ENCODE measurements at places on chromosomes 7 and 10.
A peak's percentile ranks its signal among the peaks of the same experiment; 100 is the strongest.

DNA sequence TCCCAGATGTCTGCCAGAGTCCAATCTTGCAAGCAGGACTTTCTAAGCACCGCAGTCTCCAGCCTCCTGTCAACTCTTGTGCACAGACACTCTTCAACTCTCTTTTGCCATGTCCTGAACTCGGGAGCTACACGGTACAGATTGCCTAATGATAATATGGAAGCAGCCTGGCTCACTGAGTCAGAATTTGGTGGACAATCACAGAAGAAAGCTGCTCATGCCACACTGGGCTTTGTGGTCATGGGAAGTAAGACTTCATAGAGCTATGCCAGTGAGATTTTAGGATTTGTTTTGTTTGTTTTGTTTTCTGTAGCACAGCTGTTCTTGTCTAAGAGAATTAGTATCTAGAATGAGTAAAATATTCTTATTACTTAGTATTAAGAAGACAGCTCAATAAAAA is 144.1 kb upstream of the PRSS58 start:
- no peak for DNase-seq

- no peak for DNase-seq
Measured at GRCh38 chr10:91969297-91969696, 45.7 kb downstream of the BTAF1 start.

GRCh38 chr10:71634531-71635164 is 84.9 kb downstream of the C10orf105 start:
- DNase-seq = no peak

DNA sequence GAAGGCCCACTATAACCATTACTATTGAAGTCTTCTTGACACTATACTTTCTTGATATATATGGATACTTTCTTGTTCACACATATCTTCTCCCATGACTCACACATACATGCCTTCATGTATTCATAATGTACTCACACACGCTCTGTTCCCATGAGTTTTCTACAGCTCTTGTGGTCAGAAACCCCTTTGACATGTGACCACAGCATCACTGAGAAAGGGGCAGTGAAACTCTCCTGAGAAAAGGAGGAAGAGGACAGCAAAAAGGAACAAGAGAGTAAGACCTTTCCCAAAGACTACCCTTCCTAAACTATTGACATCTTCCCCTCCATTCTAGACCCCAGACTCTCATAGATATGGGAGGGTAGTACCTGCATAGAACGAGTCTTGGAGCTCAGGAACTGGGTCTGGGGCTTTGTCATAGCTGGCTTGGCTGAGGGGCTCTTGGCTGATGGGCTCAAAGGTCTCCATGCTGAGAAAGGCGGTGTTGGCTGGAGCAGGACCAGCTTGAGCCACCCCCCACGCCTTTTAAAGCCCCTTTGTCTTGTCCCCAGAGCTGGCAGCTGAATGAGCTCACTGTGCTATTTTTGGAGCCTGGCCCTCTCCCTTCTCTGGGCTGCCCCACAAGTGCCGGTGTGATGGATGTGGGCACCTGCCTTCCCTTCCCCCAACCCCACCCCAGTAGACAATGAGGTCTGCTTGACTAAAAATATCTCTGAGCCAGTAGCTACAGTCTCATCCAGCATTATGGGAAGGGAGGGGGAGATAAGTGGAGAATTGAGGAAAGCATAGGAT is 5.1 kb downstream of the SYNPO2L start:
- no peak for DNase-seq

DNA sequence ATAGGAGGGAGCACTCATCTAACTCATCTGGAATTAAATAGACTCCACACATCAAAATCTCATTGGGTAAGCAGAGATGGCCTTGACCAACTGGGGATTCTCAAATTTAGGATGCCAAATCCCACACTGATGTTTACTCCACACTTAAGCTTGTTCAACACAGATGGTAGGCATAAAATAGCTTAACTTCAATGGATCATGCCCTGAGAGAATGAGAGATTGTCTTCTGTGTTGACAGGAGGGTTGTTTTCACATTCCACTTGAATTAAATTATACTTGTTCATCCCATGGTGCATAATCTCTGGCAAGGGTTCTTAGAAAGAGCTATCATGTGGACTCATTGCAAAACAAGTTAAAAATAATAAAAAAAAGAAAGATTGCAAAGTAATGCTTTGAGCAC is 391.4 kb downstream of the PLXDC2 start:
- no peak for DNase-seq

DNA sequence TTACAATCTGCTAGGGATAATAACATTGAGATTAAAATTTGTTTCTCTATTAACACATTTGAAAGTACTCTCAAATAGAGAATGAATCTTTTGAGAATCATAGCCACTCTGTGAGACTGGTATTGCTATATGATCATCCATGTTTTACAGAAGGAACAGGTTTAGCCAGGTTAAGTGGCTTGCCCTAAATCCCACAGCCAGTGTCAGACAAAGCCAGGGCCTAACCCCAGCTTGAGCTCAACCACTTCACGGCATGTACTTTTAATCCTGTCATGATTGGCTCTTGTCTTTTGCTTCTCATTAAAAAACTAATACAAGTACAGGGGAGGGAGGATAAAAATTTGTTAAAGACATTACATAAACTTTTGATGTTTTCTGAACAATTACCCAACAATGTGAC is 3.8 kb upstream of the ZNRF2 start:
- DNase-seq = no peak

- no peak for DNase-seq
Measured at GRCh38 chr7:8259586-8260222, 2.3 kb downstream of the ICA1 start.

GRCh38 chr10:92757066-92757710 is 67.4 kb downstream of the HHEX start:
- DNase-seq = peak; percentile 20

GRCh38 chr7:71716690-71717089 is 584.7 kb downstream of the GALNT17 start:
- DNase-seq = no peak

GRCh38 chr10:24882047-24882698 is 70.2 kb downstream of the PRTFDC1 start:
- no peak for DNase-seq

- DNase-seq = no peak
Measured at GRCh38 chr7:101315336-101315735, 6.3 kb downstream of the IFT22 start.

DNA sequence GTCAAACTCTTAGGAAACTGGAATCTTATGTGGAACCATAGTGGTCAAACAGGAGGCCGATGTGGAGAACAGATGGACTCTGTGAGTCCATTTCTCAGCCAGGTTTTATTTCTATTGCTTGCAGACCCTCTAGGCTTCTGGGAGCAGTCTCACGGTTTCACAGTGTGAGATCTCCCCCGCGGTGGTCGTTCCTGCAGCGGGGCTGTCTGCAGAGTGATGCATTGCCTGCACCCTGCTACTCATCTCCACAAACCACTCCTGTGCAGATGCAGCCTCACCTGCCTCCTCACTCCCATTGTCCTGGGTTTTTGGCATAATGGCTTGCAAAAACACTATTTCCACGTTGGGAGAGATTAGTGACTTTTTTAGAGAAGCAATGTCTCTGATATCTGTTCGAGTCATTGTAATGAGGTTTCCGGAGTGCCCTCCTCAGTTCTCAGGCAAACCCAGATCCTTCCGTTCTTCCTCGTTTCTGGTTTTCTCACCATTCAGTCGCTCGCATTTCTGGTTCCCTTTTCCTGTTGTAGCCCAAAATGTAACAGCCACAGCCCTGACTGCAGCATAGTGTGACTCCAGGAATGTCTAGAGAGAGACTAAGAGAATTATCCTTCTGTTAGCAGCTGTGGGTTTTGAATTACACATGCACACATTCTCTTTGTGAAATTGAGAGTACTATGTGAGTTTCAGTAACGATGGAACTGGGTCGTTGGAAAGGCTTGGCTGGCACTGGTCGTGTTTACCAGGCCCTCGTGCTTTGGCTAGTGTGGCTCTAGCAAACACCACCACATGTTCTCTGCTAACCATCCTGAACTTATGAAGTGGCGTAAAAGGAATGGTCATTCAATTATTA is 30.2 kb downstream of the ACADSB start:
- no peak for DNase-seq

DNA sequence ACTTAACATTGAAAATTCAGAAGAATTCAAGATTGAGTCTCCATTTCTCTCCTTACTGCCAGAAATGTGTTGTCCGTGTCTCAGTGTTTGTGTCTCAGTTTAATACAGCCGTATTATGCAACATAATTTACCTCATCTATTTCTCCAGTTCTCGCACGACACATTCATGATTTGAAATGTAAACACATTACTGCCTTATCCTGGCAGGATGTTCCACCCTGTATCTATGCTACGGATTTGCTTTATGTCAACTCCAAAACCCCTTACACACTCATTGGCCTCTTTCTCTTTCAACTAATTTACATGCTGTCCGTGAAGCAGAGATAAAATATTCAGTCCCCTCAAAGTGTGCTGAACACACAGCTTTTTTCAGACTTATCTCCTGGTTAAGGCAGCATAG is 653.7 kb upstream of the SEMA3D start:
- DNase-seq = no peak

- no peak for DNase-seq
Measured at GRCh38 chr10:113430634-113431397, 122.0 kb upstream of the HABP2 start.

DNA sequence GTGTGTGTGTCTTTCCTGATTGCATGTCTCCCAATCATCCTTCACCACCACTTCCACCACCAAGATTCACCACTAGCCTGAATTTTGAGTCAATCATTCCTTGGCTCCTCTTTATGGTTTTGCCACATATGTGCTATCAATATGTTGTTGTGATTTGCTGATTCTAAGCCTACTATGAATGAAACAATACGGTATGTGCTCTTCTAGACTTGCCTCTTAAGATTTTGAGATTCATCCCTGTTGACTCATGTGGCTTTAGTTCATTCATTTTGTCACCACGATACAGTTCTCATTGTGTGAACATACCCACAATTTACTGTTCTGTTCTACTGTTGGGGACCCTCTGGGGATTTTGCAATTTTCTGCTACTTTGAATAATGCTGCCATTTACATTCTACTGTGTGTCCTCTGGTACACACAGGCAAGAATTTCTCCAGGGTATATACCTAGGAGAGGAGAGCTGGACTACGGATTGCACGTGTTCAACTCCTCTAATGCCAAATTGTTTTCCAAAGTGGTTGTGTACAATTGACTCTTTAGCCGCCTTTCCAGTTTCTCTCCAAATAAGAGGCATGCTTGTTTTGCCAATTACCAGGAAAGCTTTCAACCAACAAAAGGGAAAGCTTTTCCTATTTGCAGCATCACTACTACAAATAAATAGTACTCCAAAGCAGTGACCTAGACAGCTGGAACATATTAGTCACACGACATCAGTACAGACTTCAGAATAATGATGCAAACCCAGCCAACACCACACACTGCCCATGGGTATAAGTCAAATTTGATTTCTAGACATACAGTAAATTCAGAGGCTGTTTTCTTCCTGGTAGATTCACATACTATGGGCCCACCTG is 30.0 kb downstream of the SGMS1 start:
- DNase-seq = no peak

GRCh38 chr10:132151951-132152505 is 34.7 kb upstream of the DPYSL4 start:
- DNase-seq = no peak

GRCh38 chr10:108757946-108758345 is 1165.4 kb downstream of the XPNPEP1 start:
- DNase-seq = no peak

DNA sequence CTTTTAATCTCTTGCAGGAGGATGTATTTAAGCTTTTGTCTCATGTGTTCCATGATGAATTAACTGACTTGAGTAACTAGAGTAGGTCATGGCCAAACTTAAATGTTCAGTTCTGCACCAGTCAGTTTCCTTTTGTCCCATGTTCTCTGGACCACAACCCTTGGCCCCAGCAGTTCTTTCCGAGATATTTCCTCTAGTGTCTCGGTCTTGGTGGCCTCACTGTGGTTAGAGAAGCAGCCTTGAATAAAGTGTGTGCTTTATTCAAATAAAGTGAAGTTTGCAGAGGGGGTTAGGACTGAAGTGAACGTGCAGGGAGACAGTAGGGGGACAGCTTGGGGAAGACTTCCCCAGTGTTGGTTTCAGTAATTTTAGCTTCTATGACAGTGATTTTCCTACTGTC is 9.3 kb downstream of the ZNF212 start:
- DNase-seq = no peak

DNA sequence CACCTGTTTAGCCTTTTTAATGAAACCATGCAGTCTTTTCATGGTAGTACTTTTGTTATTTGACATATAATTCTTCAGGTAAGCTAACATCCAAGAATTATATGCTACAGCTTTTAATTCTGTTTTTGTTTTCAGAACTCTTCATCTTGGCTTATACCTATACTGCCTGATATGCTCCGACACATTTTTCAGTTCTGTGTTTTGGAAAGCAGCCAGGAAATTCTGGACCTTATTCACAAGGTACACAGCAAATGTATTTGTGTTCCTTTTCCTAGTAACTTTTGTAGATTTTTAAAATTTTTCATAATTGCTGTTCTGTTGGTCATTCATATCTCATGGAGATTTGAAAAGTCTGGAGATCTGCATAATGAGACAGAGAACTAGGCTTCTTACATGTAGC is 56.7 kb downstream of the BTAF1 start:
- no peak for DNase-seq

DNA sequence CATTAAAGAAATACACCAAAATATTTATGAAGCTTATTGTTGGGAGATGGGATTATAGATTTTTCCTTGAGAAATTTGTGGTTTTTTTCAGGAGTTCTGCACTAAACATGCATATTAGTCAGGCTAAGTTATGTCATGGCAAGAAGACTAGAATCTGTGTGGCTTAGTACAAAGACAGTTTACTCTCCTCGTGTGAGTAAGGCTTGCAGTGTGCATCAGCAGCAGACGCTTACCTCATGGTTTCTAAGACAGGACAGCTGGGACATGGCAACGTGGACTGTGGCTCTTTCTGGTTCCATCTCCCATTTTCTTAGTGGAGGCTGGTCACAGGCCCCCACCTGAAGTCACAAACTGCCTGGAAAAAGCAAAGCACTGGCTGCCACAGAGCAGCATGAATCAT is 429.6 kb upstream of the VSTM2A start:
- no peak for DNase-seq

DNA sequence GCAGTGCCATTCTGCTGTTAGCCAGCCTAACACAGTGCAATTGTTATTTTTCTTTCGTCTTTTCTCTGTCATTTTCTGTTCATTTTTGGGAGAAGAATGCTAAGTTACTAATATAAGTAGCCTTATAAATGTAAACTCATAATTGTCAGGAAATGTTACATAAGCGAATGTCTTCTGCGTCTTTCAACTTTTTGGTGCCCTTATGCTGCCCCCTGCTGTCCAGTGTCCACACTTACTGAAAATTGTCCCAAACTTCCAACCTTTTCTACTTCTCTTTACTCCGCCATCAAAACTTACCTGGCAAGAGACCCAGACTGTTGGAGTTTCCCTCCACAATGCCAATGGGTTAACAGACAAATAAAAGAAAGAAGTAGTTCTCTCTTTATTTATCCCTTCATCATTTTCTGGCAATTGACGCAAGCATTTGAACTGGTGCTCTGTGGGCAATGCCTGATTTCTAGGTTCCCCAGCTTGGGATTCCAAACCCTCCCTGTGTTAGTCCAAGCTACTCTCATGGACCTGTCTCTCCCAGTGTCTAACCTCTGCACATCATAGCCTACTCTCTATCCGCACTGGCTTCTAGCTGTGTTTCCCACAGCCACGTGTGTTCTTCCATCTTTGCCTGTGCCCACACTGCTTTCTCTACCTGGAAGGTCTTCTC is 21.0 kb upstream of the EPC1 start:
- peak; percentile 53 for DNase-seq

- peak; percentile 80 for DNase-seq
Measured at GRCh38 chr7:140541513-140542227, 62.4 kb upstream of the MKRN1 start.
